H1 (cell line): ENCODE measurements at places on chromosomes 16 and 17. TPM values are rescaled to one million over a fixed set of nuclear protein-coding genes. Genes with fewer than 3 reads are reported as not detected.

The SMURF2 gene
- 27.7 and 29.2 TPM in 2 replicates for total RNA-seq

The TMEM235 gene
- total RNA-seq: 0.15 TPM in 1 of 2 replicates, not detected in the other

The NTHL1 gene
- total RNA-seq: 70.9 and 84.5 TPM in 2 replicates

- no peak for DNase-seq
- peaks cover 5% of the 10 kb centered on the region for H3K4me1 ChIP-seq
- H3K27ac ChIP-seq: no peak overlapping the region
- H3K27me3 ChIP-seq: peaks cover 9% of the 10 kb centered on the region
- H3K4me3 ChIP-seq: no peak overlapping the region
- H3K36me3 ChIP-seq: no peaks in the 10 kb centered on the region
Observed at GRCh38 chr17:21455761-21456160, 79.6 kb downstream of the KCNJ12 start.

GRCh38 chr17:17443173-17443572 lies 33.6 kb upstream of the MED9 start:
- no peak overlapping the region for H3K27ac ChIP-seq
- no peaks in the 10 kb centered on the region for H3K4me1 ChIP-seq
- no peak overlapping the region for H3K4me3 ChIP-seq
- no peaks in the 10 kb centered on the region for H3K36me3 ChIP-seq

- DNase-seq: no peak
- peaks cover 26% of the 10 kb centered on the region; the same call in 1 of the 2 replicates for H3K4me1 ChIP-seq
- peak overlapping the region; percentile 49 for H3K4me3 ChIP-seq
- no peaks in the 10 kb centered on the region for H3K36me3 ChIP-seq
Observed at GRCh38 chr17:1107777-1108477, 71.9 kb downstream of the ABR start.

DNA sequence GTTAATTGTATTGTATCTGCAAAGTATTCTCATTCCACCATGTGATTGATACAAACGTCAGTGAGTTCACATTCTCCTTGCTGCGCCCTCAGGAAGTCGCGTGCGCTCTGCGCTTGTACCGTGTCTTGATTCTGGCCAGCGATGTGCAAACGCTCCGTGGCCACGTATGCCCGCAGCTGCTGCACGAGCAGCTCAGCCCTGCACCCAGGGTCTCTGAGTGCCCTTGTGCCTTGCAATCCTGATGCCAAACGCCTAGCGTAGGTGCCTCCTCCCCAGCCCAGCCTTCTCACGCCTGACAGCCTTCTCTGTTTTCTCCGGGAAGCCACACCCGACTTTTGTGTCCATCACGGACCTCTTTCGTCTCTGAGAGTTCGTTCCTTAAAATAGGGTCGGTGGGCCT lies 9.4 kb downstream of the ZNF469 start:
- DNase-seq: no peak
- 0 out of 2 replicates have a peak, but pooled peaks cover 2% of the 10 kb centered on the region for H3K27me3 ChIP-seq
- no peak overlapping the region for H3K4me3 ChIP-seq
- no peak overlapping the region for H3K27ac ChIP-seq
- no peaks in the 10 kb centered on the region for H3K36me3 ChIP-seq

- H3K4me3 ChIP-seq: no peak overlapping the region
- DNase-seq: no peak
- no peak overlapping the region for H3K27ac ChIP-seq
- no peaks in the 10 kb centered on the region for H3K4me1 ChIP-seq
Observed at GRCh38 chr16:12393239-12393638, 410.4 kb downstream of the CPPED1 start.

DNA sequence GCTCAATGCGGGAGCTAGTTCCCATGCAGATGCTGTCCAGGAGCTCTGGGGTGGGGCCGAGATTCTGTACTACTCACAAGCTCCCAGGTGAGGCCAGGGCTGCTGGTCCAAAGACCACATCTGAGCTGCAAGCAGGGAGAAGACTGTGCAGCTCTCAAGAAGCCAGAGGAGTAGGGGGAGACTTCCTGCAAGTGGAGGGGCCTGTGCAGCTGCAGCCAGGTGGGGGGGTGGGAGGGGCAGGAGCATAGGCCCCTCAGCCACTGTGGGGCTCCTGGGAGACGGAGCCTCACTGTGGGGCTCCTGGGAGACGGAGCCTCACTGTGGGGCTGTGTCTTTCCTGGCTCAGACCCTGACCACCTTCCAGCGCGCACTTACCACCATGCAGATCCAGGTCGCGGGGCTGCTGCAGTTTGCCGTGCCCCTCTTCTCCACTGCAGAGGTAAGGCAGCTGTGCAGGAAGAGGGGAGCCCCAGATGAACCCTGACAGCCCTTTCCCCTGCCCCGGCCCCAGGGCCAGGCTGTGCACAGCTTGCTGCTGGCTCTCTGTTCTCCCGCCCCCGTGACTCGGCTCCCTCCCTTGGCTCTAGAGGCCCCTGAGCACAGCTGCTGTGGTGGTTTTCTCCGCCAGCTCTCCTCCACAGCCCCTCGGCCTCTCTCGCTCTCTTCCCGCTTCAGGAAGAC lies 24.3 kb upstream of the DNAI2 start:
- no peaks in the 10 kb centered on the region for H3K27me3 ChIP-seq
- no peak for DNase-seq
- H3K4me3 ChIP-seq: no peak overlapping the region
- peaks cover 12% of the 10 kb centered on the region for H3K4me1 ChIP-seq

DNA sequence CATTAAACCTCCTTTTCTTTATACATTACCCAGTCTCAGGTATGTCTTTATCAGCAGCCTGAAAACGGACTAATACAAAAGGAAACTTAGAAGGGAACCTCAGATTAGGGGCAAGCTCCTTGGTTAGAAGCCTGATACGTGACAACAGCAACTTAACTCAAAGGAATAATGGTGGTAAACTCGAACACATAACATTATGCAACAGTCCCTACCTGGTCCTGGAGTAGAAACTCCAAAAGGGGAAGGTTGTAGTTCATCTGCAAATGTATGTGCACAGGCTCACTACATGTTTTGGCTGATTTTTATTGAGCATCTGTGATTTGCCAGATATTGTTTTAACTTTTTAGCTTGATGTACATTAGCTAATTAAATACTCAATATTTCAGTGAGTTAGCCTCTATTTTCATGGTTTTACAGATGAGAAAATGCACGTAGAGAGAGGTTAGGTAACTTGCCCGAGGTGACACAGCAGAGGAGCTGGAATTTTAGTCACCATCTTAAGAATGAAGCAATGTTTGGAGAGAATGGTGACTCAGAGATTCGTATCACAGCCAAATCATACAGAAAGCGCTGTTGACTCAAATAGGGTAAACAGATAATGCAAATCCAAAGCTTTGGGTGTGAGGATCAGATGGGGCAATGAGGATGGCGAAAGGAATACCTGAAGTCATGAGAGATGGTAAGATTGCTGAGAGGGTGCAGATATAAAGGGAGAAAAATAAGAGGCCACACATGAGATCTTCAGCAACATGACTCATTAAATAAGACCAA lies 194.9 kb upstream of the RBFOX1 start:
- no peak overlapping the region for H3K4me3 ChIP-seq
- no peak for DNase-seq
- no peaks in the 10 kb centered on the region for H3K4me1 ChIP-seq
- no peaks in the 10 kb centered on the region for H3K27me3 ChIP-seq
- H3K36me3 ChIP-seq: no peaks in the 10 kb centered on the region

GRCh38 chr16:1794221-1794871 lies 841 bp upstream of the IGFALS start:
- H3K4me1 ChIP-seq: no peaks in the 10 kb centered on the region
- H3K27me3 ChIP-seq: no peaks in the 10 kb centered on the region
- no peak overlapping the region for H3K4me3 ChIP-seq
- no peaks in the 10 kb centered on the region; the same call in 1 of the 2 replicates for H3K36me3 ChIP-seq
- no peak for DNase-seq

GRCh38 chr17:42833767-42834422 lies 698 bp downstream of the PSME3 start:
- H3K27ac ChIP-seq: peak overlapping the region; percentile 99
- peaks cover 2% of the 10 kb centered on the region for H3K4me1 ChIP-seq

DNA sequence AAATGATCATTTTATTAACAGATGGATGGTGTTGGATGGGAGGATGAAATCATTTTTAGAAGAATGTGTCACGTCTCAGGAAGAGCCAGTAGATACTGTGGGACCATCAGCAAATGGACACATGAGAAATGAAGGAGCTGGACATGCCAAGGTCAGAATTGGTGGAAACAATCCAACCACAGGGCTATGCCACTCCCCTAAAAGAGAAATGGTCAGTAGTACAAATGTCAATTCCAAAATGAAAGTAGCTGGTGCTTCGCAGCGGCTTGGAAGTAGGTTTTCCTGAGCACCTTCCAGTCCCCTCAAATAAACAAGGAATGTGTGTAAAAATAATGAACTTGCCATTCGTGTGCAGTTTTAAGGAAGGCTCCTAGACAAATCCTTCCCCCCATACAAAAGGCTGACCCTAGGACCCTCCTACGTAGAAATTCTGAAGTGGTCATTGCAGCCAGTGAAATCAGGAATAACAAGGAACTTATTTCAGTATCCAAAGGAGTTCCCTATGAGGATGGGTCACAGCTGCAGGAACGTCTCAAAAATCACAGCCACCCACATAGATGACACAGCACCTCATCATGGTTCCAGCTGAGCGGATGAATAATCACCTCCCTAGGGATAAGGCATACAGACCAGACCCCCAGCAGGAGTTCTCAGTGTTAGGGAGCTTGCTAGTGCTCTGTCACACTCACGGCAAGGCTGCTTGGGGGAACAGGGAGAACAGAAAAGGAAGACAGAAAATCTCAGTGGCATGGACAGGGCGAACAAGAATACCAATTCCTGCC lies 239.2 kb downstream of the HS3ST3A1 start:
- no peaks in the 10 kb centered on the region for H3K4me1 ChIP-seq
- H3K4me3 ChIP-seq: no peak overlapping the region
- DNase-seq: no peak

DNA sequence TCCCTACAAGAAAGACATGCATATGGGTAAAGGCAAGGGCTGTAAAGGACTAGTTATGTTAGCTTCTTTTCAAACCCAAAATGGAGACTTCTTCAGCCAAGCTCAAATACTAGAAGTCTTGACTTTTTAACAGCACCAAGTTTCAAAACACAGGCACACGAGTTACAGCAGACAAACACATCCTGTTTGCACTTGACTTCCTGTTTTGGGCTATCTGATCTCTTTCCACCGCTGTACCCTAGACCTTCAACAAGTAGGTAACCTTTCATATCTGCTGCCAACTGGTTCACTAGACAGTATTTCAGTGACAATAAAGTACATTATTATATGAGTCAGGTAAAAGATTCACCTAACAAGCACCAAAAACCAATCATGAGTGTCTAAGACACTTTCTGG lies 12.3 kb downstream of the RFFL start:
- H3K27ac ChIP-seq: no peak overlapping the region
- no peak overlapping the region for H3K4me3 ChIP-seq
- no peaks in the 10 kb centered on the region for H3K4me1 ChIP-seq
- DNase-seq: no peak
- no peaks in the 10 kb centered on the region for H3K27me3 ChIP-seq
